Osteocyte (in vitro differentiated cells): ENCODE measurements at places on chromosomes 1 and 21. TPM values are rescaled to one million over a fixed set of nuclear protein-coding genes. Genes with fewer than 3 reads are reported as not detected.

Gene NPL
- 4.0 and 4.2 TPM in 2 replicates for total RNA-seq

Gene CAMK2N1
- total RNA-seq, result 26.8 and 30.0 TPM in 2 replicates

DNA sequence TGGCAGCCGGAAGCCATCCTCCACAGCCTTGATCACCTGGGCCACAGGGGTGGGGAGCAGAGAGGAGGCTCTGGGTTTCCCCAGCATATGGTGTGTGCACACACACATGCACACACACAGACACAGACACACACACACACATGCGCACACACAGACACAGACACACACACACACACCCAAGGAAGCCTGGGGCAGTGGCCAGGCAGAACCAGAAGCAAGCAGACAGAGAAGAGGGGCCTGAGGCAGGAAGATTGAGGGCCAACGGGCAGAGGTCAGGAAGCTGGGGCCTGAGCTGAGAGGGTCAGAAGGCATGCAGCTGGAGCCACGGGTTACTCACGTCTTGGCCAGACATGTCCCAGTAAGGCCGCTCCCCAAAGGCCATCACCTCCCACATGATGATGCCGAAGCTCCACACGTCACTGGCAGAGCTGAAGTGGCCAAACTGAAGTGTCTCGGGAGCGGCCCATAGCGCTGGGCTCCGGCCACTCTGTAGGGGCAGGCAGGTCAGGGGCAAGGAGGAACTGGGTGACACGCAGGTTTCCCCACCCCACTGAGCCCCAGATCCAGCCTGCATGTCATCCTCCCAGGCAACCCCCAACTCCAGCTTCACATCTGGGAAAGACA, 27.4 kb downstream of the CDCA8 start:
- DNase-seq, result no peak

Gene HHAT
- total RNA-seq, result 6.0 and 7.0 TPM in 2 replicates

DNA sequence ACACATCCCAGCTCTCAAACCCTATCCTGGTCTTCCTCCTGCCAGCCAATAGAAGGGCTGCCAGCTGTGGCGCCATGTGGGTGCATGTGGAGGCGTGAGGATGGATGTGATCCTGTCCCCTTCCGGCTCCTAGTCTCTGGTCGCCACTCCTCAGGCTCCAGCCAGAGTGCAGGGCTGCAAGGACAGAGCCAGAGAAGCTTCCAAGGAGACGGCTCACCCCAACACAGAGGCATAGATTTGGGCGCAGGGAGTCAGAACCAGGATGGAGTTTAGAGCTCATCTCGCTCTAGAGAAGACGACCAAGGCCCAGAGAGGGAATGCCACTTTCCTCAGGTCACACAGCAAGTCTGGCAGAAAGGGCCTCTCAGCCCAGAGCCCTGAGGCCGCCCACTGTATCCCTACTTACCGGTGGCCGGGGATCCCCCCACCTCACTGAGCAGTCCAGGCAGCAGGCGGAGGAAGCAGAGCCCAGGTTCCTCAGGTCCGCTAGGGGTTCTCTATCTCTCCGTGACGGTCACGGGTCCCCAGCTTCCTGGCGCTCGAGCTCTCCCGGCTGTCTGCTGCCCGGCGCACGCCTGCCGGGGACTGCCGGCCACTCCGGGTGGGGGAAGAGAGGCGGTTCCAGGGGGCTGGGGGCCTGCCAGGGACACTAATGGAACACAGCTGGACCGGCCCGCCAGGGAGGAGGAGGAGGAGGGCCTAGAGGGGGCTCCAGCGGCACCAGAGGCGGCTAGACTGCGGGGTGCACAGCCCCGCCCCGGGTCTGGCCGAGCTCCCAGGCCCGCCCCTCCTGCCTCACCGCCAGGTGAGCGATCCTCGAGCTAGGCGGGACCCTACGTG, at the start of gene COL16A1:
COL16A1 (minus strand) TSS at position 587 of the 840 bp plus-strand sequence. CDS start 1,824 bp downstream, outside the sequence.
- peak; percentile 86 for DNase-seq

Gene BRDT
- not detected in 2 replicates for total RNA-seq

Gene KRTAP13-3
- total RNA-seq, result not detected in 2 replicates

GRCh38 chr1:90204023-90204590, 209.2 kb downstream of the ZNF326 start:
- DNase-seq, result no peak

DNA sequence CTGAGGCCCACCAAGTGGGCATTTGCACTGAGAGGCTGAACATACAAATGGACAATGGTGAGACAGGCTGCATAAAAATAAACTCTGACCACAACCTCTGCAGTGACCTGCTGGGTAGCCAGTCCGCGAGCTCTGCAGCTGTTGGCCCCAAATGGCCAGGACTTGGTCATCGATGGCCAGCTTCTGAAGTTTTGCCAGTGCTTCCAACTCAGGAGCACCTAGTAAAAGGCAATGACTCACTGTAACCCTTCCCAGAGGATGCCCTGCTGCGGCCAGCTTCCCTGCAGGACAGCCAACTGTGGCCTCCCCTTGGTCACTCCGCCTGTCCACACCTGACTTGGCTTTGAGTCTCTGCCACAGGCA, 185.4 kb downstream of the DYRK1A start:
- DNase-seq, result peak; percentile 77

- DNase-seq, result no peak
Observed at GRCh38 chr1:8239039-8239305, 78.9 kb upstream of the SLC45A1 start.

DNA sequence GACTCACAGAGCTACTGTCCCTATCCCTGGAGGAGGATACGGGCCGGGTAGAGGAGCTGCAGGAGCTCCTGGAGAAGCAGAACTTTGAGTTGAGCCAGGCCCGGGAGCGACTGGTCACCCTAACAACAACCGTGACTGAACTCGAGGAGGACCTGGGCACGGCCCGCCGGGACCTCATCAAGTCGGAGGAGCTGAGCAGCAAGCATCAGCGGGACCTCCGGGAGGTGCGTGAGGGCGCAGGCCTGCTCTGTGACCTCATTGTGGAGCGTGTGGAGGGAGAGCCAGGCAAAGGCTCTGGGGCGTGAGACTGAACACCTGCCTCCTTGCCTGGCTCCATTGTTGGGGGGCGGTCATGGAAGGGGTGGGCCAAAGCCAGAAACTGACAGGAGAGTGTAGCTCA, 19.0 kb downstream of the PPFIA4 start:
- DNase-seq, result no peak

DNA sequence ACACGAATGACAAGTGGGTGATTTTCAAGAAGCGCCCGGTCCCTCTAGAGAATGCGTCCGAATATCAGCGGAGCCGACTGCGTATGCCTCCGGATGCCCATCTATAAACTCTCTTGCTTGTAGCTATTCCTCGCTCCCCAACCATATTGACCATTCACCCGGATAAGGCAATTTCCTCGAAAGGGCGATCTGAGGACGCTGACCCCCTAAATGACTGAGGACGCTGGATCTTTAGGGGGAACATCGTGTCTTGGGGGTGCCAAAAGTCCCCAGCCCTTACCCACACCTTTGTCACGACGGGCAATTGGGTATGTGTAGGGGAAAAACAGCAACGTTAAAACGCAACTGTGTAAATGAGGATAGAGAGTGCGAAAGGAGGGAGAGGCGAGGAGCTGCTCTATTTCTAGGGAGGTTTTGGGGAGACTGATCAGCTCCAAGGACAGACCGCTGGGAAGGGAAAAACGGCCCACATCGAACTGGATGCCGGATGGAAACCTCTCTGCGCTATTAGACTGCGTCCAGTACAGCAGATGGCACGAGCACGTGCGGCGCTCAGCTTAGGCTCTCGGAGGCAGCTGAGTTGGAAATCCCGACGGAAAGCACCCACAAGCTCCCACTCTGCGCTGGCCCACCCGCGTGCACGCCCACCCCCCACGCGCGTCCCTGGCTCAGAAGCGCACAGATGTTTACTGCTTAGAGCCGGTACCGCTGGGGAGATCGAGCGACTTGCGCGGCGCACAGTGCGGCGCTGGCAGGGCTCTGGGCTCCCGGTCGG, 2.9 kb upstream of the PRRX1 start:
- no peak for DNase-seq

DNA sequence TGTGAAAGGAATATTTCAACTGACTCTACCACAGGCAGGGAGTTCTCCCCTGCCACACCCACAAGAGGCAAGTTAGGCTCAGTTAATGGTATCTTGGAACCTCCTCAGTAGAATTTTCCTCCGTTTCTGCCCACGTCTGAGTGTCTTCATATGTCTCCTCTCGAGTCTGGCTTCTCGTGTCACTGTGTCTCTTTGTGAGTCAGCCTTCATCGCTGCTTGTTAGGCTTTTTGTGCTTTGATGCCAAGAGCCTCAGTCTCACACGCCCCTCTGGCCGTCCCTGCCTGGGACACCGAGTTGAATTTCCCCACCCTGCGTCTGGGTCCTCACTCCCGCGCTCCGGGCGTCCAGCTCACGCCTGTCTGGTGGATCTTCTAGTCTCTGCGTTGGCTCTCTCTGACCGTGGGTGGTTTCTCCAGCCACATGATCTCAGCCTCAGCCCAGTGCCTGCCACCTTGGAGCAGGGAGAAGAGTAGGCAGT, 125.7 kb upstream of the GADD45A start:
- no peak for DNase-seq

DNA sequence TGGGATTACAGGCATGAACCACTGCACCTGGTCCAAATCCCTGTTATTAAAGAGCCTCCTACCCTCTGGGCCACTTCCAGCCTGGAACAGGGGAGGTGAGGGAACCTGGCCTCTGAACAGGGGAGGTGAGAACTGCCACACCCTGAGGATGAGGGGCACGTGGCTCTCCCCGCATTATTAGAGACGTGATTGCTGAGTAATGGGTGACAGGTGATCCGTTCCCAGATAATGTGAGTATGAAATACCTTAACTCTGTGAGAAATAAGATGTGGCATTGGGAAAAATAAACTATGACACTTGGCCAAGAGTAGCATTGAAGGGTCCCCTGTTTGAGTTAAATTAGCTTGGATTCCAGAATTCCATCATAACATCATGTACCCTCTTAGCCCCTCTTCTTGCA, 13.6 kb upstream of the SLC25A34 start:
- DNase-seq, result no peak

DNA sequence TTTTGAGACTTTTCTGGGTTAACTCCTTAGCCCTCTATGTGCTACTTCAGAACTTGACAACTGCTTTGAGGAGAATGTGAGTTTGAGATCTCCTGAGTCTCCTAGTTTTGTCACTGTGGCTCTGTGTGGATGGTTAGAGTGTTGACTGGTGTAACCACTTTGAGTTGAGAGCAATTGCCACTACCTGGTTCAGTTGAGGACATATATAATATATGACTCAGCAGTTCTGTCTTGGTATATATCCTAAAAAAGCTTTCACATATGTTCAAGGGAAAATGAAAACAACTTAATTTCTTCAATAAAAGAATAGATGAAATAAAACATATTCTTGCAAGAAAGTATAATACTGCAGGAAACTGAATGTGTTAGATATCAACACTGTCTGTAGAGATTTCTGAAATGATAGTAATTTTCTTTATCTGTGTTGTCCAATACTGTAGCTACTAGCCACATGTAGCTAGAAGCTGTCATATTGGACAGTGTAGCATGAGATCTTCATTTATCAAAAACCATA, 96.7 kb upstream of the QSOX1 start:
- DNase-seq, result no peak

Gene VHLL
- total RNA-seq, result not detected in 2 replicates

Gene SLC44A3
- 2.8 and 3.6 TPM in 2 replicates for total RNA-seq

- DNase-seq, result no peak
Observed at GRCh38 chr1:180002437-180002836, 47.8 kb downstream of the CEP350 start.

- DNase-seq, result peak; percentile 42
Observed at GRCh38 chr1:53619367-53620060, 119.5 kb downstream of the GLIS1 start.

DNA sequence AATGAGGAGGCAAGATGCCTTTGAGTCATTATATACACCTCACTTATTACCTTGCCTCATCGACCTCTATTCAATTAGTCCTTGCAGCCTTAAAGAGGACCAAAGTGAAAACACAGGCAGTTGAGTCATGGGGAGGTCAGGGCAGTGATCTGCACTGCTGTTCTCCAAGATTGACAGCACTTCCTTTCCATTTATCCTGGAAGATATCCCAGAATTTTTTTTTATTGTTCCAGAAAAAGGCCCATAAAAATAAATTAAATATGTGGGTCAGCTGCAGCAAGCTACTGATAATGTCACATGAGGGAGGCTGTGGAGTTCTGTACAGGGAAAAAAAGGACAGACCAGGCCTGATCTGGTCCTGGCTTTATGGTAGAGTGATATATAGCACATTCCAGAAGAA, 33.2 kb upstream of the CDC42BPA start:
- DNase-seq, result no peak

Gene S100A5
- total RNA-seq, result 1.0 TPM in 1 of 2 replicates, not detected in the other

DNA sequence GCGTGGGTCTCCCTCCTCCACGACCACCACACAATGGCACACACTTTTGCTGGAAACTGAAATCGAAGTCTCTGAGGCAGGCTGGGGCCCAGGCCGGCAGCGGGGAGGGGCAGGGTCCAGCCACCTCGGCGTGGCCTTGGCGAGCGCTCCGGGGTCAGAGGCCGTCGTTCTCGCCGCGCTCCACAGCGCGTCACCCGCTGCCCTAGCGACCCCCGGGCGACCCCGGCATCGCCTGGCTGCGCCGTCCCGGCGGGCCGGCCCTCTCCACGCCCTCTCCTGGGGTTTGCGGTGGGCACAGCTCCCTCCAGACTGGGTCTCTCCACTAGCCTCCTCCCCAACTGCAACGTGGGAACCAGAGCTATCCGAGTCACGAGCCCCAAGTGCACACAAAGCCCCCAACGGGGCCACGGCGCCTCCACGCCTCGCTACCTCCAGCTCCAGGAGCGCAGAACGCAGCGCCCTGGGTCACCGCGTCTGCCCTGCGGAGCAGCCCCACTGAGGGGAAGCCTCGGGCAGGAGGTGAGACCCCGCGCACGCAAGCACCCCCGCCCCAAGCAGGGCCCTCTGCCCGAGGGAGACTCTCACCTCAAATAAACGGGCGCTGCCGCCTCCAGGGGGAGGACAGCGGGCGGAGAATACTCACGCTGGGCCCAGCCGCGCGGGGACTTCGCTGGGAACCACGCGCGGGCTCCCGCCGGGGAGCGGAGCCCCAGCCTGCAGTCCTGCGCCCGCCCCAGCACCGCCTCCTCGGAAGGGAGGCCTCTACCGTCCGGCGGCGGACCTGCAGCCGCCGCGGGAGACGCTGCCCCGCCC, 134.0 kb upstream of the BARHL2 start:
- peak; percentile 91 for DNase-seq

DNA sequence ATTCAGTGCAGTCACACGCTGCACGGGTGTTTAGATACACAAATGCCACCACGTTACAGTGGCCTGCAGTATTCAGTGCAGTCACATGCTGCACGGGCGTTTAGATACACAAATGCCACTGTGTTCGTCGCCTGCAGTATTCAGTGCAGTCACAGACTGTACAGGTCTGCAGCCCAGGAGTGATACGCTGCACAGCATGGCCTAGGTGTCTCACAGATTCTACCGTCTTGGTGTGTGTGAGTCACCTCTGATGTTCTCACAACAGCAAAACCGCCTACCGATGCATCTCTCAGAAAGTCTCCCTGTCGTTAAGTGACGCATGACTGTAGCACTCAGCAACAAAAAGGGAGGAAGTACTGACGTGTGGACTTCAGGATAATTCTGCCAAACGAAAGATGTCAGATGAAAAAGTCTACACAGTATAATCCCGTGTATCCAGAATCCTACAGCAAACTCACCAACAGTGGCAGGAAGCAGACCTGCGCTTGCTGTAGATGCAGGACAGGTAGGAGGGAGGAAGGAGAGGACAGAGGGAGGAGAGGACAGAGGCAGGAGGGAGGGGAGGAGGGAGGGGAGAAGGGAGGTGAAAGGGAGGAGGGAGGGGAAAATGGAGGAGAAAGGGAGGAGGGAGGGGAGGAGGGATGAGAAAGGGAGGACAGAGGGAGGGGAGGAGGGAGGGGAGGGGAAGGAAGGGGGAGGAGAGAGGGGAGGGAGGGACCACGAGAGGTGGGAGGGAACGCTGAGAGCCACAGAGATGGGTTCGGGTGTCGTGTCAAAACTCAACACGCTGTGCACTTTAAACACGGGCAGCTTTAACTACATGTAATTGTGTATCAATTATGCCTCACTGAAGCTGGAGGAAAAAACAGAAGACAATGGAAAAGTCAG, 36.3 kb upstream of the PCBP3 start:
- DNase-seq, result no peak

Gene OR6N1
- not detected in 2 replicates for total RNA-seq
